Breast epithelium (tissue), 4 donors: ENCODE measurements at places on chromosomes 1 and 21. TPM values are rescaled to one million over a fixed set of nuclear protein-coding genes. Genes with fewer than 3 reads are reported as not detected.

DNA sequence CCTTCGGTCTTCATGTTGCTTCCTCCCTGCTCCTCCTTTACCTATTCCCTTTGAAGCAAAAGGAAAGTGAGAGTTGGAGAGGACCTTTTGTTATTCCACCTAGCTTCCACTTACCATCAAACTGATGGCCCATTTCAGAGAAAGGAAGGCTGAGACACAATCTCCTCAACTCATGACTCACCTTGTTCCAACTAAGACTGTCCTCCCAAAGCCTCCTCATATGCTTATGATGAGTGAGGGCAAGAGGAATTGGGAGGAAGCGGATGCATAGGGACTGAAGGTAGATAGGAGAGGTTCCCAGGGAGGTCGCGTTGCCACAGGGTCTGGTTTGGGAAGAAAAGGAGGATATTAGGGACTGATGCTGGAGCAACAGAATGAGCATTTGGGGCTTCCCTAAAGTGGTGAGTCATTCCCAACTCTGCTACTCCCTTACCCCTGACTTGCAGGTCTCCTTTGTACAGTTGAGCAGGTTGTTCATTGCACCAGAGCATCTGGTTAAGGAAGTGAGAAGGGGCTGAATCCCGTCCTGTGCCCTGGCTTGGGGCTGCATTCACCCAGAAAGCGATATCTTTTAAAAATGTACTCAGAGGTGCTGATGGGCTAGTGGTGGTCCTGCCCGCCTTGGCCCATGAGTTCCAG is 35.0 kb downstream of the LGR6 start:
- no peak for DNase-seq

DNA sequence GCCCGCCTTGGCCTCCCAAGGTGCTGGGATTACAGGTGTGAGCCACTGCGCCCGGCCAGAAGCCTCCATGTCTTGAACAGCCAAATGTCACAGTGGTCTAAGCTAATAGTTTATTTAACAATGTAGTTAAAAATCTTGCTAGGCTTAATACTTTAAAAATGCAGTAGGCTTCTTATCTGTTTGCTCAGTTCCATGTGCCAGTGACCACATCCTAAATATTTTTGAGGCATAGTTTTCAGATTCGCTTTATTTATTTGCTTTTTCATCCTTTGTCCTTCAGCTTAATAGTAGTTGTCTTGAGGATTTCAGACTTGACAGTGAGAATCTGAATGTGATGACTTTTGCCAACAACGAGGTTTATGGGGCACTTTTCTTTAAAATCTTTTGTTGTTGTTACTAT is 59.9 kb upstream of the PRRX1 start:
- DNase-seq: no peak

DNA sequence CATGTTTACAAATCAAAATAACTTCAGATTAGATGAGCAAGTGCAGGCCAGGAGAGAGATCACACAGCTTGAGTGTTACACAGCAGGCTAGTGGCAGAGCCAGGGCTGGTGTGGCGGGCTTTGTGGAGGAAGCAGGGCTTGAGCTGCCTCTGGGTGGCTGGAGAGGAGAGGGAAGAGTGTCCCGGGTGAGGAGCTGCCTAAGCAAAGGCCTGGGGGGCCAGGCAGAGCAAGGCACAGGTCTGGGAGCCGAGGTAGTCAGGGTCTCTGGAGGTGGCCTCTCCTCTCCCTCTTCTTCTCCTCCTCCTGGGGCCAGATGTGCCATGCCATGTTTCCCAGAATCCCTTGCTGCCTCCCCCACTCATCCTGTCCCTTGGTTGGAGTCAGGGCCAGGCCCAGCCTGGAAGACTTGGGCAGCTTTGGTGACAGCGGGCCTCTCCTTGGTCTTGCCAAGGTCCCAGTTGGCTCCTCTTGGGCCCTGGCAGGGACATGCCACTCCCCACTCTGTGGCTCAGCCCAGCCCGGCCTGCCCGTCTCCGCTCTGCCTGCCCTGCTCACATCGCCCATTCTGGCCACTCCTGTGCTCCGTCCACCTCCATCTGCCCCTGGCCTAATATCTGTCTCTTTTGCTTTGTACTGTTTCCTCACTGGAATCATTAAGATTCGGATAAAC is 70.3 kb downstream of the PTPRU start:
- DNase-seq: no peak

DNA sequence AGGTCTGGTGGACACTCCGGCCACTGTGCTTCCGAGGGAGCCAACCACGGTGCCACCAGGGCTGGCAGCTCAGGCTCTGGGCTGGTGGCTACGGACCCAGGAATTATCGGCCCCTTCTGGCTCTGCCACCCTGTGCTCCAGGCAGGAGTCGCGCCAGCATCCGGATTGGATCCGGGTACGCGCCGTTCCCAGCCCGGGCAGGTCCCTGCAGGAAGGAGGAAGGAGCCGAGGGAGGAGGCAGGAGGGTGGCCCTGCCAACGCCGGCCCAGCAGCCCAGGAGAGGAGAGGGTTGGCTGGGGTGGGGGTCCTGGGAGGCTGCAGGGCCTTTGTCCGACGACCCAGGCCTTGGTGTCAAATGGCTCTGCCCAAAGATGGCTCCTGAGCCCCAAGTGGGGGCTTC is 160.5 kb downstream of the CASZ1 start:
- DNase-seq: peak; percentile 94

GRCh38 chr1:183051546-183051945 is 28.3 kb downstream of the LAMC1 start:
- no peak for DNase-seq

DNA sequence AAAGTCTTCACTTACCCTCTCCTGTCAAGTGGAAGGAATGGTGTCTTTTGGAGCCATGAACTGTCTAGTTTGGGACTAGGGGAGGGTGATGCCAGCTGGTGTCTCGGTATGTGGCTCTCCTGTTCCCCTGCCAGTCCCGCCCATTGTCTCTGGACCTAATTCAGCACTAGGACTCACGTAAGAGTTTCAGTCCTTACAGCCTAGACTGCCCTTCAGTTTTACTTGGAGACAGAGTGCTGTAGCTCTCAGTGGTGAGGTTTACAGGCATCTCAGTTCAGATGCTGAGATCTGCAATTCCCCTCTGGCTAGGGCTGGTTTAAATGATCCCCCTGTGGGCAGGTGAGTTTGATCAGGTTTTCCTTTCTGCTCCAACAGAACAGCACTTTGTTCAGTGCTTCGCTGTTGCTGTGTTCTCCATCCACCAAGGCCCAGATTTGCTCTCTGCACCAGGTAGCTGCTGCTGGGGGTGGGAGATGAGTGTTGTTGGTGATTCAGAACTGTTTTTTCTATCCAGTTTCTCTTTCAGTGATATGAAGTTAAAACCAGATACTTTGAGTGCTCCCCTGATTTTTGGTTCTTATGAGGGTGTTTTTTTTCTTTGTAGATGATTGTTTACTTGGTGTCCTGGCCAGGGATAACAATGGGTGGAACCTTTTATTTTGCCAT is 198.3 kb upstream of the RNPC3 start:
- DNase-seq: no peak

GRCh38 chr1:206472454-206472853 is 2.2 kb downstream of the IKBKE start:
- no peak for DNase-seq

GRCh38 chr1:23286401-23286800 is 57.7 kb downstream of the HNRNPR start:
- no peak for DNase-seq

DNA sequence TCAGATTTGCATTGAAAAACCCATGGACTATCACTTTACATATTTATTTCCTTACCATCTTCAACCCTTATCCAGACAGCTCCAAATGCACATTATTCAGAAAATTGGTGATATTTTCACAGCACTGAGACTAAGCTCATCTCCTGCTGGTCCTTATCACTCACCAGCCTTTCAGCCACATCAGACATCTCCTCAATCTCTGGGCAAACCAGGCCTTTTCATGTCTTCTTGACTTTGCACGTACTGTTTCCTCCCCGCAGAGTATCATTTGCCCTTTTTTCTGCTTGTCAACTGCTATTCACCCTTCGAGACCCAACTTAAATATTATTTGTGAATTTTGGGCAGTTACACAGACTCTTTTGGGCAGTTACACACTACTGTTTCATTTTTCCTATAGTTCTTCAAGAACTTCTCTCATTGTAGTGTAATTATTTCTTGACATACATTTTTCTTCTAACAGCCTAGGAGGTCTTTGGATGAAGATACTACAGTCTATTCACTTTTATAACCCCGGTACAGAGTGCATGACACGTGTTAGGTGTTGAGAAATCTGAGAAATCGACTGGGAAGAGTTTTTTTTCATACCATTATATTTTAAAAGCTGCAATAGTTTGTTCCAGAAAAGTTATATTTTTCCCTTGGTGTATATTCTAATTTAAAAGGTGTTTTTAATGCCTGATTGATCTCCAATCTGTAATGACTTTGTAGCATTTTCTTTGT is 98.0 kb downstream of the FGGY start:
- no peak for DNase-seq

C8B gene
- not detected for total RNA-seq

LAMB3 gene
- total RNA-seq: 23.9 TPM

KCNJ15 gene
- total RNA-seq: 0.98 TPM

ANKRD34A gene
- 0.98 TPM for total RNA-seq

GJB3 gene
- not detected for total RNA-seq
